ENCODE measurements at places on chromosomes 16 and 17.
A peak's percentile ranks its signal among the peaks of the same experiment; 100 is the strongest.

GRCh38 chr17:78571329-78571728, 5.9 kb downstream of the DNAH17 start:
- DNase-seq = no peak

GRCh38 chr17:61144617-61145564, 254.8 kb upstream of the TBX2 start:
- DNase-seq = no peak

- no peak for DNase-seq
Measured at GRCh38 chr16:85067024-85067423, 39.4 kb downstream of the KIAA0513 start.

DNA sequence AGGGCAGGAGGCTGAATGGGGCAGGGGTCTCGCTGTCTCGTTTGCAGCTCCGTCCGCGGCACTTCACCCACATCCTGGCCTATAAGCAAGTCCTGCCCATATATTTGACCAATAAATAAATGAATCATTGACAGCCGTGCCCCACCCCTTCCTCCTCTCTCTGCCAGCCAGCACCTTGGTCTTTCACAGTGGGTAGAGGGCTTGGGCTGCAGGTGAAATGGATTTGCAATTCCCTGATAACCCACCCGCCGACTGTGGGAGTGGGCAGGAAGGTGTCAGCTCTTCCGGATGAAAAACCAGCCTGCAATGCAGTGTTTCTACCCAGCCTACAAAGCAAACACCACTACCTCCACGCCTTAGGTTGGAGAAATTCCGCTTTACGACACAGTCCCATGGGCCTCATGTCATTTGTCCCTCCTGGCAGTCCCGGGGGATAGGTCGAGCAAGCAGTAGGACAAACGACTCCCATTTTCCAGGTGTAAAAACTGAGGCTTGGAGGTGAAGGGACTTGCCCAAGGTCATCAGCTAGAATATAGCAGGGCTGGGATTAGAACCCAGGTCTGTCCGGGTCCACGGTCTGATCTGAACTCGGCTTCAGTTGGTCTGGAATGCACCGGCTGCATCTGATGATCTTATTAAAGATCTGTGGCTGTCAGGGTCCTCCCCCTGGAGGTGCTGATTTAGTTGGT, 79.0 kb downstream of the ABCC1 start:
- DNase-seq = no peak

GRCh38 chr17:19513897-19514488, 19.7 kb upstream of the SLC47A1 start:
- peak; percentile 34 for DNase-seq

DNA sequence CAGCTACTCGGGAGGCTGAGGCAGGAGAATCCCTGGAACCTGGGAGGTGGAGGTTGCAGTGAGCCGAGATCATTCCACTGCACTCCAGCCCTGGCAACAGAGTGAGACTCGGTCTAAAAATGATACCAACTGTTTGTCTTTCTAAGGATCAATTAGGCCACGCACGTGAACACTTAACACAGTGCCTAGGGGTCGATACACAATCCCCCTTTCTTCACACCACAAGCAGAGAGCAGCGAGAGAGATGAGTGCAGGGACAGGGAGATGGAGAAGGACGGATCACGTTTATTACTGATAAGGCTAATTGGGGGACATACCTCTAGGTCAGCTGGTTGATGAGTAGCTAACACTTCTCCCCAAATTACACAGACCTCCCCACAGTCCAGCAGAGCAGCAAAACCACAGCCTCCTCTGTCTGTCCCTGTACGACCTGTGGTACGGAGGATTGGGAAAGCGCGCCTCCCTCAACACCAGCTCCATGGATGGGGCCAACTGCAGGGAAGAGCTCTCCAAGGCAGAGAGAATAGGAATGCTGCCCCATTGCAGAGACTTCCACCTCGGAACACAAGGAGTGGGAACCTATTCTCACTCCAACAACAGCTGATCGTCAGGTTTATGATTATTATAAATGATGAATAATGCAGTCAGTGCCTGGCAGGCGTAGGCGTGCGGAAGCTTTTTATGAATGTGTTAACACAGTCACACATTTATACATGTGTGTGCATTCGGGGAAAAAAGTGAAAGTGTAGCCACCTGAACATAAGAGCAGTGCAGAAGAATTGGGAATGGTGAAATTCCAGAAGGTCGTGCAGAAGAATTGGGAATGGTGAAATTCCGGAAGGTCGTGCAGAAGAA, 155.1 kb downstream of the C16orf95 start:
- DNase-seq = no peak
